ENCODE measurements at places on chromosomes 1 and 21.
A peak's percentile ranks its signal among the peaks of the same experiment; 100 is the strongest.

DNA sequence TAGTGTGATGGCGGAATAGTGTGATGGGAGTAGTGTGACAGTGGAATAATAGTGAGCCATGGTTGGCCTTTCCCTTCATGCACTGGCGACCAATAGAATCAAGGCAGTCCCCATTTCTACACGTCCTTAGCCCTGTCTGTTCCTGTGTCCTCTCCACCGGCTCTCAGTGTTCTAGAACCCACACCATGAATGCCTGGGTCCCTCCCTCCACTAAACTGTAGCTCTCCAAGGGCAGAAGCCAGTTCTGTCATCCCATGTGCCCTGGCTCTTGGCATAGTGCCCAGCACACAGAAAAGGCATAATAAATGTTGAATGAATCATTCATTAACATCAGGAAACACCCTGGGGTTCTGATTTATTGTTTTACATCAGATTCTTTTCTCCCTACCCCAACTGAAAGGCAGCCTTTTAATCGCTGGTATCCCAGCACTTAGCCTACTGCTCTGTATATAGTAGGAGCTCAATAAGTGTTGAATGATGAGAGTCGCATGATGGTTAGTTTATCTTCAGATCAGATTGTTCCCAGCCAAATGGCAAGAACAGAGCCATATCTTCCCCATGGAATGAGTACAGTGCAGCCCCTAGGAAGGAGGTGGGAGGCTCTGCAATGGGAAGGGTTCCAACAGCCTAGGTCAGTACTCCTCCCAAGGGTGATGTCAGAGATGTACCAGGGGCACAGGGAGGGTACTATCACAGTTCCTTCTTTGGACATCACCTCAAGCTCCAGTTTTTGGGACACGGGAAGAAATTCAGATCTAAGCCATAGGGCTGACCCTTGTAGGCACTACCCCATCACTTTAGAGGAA lies 325.7 kb downstream of the HHAT start:
- no peak for DNase-seq

DNA sequence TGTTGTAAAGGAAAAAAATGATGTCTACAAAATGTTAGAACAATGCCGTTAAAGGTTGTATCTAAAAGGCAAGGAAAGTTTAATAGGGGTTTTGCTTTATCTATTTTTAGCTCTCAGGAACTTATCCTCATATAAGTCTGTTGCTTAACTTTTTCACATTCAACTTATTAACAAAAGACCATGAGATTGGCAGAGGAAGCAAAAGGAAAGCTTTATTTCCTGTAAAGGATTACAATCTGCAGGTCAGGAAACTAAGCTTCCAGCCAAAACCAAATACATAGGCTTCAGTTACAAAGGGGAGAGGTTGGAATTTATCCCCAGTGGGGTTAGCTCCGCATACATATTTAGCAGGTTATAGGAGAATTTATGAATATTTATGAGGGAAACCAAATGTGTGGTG lies 58.7 kb upstream of the KIAA1614 start:
- DNase-seq, result no peak

DNA sequence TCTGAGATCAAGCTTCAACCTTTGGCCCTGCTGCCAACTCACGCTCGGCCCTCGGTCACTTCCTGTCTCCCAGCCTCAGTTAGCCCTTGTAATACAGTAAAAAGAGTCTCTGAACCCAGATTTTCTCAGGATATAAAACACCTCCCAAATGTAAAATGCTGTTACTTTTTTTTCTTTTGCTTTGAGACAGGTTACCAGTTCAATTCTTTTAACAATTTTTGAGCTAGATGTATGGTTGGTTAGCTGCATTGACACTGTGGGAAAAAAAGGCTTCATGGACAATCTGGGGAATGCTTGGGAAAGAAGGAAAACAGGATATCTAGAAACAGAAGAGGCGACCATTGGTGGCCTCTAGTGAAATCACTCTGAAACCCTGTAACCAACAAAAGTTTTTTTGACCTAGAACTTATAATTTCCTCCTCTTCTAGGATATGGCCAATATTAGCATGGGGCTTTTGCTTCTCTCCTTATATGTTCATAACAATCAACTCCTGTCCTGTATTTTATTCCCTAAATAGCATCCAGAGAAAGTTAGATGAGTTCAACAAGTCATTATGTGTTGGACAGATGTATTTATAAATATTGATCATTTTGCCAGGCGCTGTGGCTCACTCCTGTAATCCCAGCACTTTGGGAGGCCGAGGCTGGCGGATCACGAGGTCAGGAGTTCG lies 1.3 kb downstream of the CMPK1 start:
- DNase-seq, result no peak

GRCh38 chr1:41754540-41754939 lies 164.2 kb downstream of the HIVEP3 start:
- DNase-seq, result no peak

DNA sequence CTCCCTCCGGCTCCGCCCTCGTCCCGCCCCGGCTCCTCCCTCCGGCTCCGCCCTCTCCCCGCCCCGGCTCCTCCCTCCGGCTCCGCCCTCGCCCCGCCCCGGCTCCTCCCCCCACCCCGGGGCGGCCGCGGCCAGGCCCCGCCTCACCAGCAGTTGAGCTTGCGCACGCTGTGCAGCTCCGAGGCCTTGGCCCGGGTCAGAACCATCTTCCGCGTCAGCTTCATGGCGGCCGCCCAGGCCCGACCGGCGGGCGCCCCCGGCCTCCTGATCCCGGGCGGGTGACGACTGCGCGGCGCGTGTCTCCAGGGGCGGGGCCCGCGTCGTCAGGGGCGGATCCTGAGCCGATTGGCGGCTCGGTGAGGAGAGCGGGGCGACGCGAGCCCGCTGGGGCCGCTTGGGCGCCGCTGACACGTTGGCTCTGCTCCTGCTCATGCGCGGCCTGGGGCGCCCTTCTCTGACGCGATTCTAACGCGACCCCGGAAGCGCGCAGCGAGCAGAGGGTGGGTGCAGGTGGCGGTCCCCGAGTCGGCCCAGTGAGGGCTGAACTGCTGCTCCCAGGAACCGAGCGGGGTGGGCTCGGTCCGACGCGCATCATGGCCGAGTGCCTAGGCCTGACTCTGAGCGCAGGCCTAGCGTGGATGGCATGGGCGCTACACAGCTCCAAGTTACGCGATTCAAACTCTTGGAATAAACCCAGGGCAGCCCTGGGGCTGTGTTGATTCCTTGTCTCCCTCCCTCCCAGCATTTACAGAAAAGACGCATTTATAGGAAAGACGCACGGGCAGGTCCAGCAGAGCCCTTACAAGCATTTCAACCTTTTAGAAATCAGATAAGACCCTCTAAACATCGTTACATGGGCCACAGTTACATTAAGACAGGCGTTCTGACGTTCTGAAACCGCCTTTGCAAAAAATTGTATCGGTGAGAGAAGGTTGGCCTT lies at the start of gene CFAP410:
TSS of gene CFAP410 (minus strand) at position 420 of the 940 bp plus-strand sequence. CDS start at position 224, 196 bp downstream.
- peak; percentile 97 for DNase-seq

DNA sequence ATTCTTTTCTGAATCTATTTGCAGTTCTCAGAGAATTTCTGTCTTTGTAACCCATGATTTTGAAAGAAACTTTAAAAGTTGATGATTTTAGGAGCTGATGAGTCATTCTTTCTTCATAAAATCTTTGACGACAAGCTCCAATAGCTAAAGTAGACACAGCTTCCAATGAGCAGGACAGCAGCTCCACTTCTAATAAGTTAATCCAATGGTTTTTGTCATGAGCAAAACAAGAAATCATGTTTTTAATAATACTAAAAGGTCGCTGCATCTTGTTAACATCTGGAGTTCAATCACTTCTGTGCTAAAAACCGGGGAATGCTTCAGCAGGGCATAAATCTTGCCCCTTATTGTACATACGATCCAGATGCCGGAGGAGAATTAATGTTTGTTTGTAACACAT lies 48.9 kb upstream of the GORAB start:
- no peak for DNase-seq

GRCh38 chr1:44947063-44947773 lies 39.2 kb downstream of the EIF2B3 start:
- DNase-seq, result no peak

DNA sequence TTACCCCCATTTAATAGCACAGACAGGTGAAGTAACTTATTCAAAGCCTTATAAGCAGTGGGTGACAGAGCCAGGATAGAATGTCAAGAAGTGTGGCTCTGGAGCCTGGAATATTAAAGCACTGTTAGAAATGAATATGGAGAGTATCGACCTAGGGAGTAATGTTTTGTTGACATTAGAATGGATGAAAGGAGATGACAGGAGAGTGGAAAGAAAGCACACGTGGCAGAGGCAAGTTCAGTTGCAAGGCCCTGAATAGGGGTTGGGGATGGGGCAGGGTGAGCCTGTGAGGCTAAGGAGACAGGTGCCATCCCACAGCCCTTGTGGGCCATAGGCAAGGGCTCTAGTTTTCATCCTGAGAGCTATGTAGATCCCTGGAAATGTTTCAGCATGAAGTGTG lies 125.5 kb upstream of the PLXNA2 start:
- DNase-seq, result no peak

GRCh38 chr1:61254634-61255357 lies 172.4 kb downstream of the NFIA start:
- DNase-seq, result no peak

DNA sequence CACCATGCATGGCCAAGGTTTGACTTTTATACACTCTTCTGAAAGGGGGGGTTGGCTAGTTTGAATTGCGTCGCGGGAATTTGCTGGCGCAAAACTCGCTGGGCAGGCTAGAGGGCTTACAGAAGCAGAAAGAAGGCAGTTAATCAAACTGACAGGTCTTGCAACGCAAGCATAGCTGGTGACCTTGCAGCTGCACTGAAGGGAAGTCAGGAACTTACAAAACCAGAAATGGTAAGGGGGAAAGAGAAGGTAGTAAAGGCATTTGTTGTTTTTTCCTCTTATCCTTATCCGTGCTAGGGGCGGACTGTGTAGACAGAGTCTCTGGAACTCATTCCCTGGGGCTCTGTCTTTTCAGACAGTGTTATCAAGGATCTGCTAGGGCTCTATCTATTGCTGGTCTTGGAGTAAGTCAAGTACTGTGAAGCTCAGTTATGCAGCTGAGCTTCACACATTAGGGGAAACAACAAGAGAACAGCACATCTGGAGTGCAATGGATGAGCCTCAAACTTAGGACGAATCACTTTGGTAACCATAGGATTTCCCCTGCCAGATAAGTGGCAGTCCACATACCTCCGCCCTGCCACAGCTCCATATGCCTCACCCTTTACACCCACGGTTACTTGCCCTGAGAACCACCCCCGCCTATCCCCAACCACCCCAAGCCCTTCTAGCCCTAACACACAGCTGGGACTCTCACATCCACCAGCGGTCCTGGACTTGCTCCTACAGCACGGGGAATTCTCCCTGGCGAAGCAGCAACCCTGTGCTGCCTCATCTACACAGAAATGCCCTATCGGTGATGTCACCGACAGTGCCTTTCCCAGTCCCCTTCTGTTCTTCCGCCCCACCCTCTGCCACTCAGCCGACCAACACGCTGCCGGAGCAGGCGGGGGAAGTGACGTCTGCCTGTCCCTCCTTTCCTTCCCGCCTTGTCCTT lies 251.4 kb downstream of the FAM72C start:
- no peak for DNase-seq

GRCh38 chr1:24958766-24959622 lies 28.9 kb upstream of the RUNX3 start:
- DNase-seq, result no peak

GRCh38 chr1:184896000-184896399 lies 78.3 kb downstream of the NIBAN1 start:
- no peak for DNase-seq

GRCh38 chr21:32256873-32257620 lies 21.8 kb downstream of the MIS18A start:
- no peak for DNase-seq

GRCh38 chr1:224259986-224260385 lies 70.0 kb downstream of the NVL start:
- DNase-seq, result no peak

DNA sequence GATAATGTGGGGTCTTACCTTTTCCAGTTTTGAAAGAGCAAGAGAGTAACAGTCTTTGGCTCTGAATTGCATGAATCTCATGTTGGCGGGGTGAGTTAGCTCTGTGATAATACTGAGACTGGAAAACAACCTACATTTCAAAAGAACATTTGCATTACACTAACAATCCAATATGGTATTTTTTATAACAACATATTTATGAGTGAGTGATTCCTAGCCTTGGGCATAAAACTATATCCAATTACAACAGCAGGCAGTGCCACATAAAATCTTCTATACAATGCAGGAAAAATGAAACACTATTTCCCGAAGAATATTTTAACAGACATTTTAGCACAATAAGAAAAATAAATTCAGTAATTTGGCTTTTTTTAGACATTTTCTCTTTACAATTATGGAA lies 303.0 kb downstream of the KCNT2 start:
- no peak for DNase-seq
